HCEC 1CT (cell line): ENCODE measurements at places on chromosomes 16 and 17.

GRCh38 chr16:83054283-83054682 lies 427.5 kb downstream of the CDH13 start:
- DNase-seq: peak; percentile 32

- peak; percentile 16 for DNase-seq
Observed at GRCh38 chr16:87491522-87492290, 1.1 kb downstream of the ZCCHC14 start.

- DNase-seq: no peak
Observed at GRCh38 chr17:78258323-78259191, 27.1 kb downstream of the TMEM235 start.

DNA sequence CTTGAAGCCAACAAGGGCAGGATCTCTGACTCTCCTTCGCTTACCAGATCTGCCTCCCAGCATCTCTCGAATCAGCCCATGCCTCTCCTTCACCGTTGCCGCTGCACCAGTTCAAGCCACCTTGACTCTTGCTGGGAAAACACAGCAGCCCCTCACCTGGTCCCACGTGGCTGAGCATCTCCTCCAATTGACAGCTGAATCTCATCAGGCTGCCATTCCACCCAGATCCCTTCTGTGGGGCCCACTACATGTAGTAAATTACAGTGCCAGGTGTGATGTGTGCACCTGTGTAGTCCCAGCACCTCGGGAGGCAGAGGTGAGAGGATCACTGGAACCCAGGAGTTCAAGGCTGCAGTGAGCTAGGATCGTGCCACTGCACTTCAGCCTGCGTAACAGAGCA lies 37.8 kb upstream of the C16orf78 start:
- no peak for DNase-seq

DNA sequence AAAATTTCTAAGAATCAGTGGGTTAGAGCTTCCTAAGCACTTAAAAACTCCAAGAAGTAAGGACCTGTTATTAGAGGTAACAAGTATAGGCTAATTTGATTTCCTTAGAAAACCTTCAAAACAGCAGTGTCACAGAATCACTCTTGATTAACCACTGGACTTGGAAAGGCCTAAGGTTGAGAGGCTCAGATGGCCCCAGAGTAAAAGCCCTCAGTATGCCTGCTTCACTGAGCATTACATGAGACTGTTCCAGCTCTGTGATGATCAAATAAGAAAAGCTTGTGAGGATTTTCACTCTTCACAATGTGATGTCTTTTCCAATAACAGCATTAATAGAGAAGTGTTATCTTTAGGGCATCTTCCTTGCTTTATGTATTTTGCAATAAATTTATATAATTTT lies 509.2 kb upstream of the HSBP1 start:
- DNase-seq: no peak

GRCh38 chr17:42441371-42442195 lies 17.1 kb upstream of the ATP6V0A1 start:
- DNase-seq: no peak

GRCh38 chr16:65745-66144 lies 6.7 kb downstream of the RHBDF1 start:
- peak; percentile 59 for DNase-seq

GRCh38 chr17:76932402-76933333 lies 64.5 kb downstream of the MGAT5B start:
- no peak for DNase-seq

DNA sequence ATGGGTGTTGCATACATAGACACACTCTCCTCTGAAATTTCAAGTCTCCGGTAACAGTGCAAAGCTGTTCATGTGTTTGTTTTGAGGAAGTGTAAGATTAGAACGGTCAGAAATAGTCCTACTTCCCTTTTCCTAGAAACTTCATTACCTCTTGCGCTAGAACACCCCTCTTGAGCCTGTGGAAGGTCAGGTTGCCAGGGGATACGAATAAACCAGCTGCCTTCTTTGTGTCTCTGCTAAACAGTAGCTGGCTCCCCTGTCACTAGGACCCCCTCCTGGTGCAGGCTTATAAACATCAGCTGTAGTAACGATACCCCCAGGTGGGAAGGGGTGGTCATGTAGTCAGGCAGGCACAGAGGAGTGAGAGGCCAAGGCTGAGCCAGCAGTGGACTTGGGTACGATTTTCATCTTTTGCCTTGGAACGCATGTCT lies 113.4 kb upstream of the RCVRN start:
- DNase-seq: no peak

DNA sequence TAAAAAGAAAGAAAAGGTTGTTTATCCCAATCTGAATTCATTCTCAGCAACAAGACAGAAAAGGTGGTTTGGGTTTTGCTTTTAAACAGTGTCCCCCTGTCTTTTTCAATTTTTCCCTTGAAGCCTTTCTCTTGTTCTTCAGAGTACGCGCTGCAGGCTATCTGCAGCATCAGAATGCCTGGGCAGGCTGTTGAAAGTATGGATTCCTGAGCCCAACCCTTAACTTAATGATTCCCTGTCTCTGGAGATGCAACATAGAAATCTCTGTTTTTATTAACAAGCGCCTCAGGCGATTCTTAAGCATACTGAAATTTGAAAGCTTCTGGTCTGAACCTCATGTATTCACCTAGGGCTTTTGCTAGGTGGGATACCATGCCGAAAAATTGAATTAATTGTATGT lies 32.1 kb downstream of the DGKE start:
- no peak for DNase-seq

GRCh38 chr16:54326266-54326662 lies 39.7 kb upstream of the IRX3 start:
- DNase-seq: peak; percentile 39
